ENCODE measurements at places on chromosomes 5 and 9. TPM values are rescaled to one million over a fixed set of nuclear protein-coding genes. Genes with fewer than 3 reads are reported as not detected.

MYMK gene
- not detected for total RNA-seq

TOPORS gene
- total RNA-seq: 20.7 TPM

- peaks cover 21% of the 10 kb centered on the region for H3K36me3 ChIP-seq
- no peaks in the 10 kb centered on the region for H3K27me3 ChIP-seq
- DNase-seq: no peak
- H3K27ac ChIP-seq: peak overlapping the region; percentile 93
Observed at GRCh38 chr9:128911529-128912035, 9.2 kb upstream of the PHYHD1 start.

DNA sequence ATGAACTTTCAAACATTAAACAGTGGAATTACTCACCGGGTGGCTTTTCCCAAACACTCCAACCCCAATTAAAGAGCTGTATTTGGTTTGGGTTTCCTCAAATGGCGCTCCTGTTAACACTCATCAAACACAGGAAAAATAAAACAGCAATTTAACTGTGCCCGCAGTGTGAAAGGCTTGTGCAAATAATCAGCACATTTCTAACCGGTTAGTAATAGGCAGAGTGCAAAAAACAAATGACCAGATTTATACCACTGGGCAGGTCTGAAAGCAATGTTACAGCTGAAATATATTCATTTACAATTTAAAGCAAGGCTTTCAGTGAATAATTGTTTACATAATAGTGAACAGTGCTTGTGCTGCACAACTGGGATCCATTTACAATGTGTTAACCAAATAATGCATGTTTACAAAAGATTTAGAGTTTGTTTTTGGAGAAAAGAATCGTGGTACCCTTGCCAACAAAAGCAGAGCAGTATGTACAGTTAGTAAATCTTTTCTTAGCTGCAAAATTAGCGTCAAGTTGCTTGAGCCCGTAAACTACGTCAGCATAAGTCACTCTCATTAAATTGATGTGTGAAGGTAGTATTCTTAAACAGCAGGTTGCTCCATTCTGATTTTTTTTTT is 662.9 kb upstream of the ZNF608 start:
- no peak for DNase-seq
- H3K27me3 ChIP-seq: no peaks in the 10 kb centered on the region
- no peak overlapping the region for H3K4me3 ChIP-seq
- H3K36me3 ChIP-seq: no peaks in the 10 kb centered on the region

IL5 gene
- not detected for total RNA-seq

DNM1 gene
- total RNA-seq: 38.0 TPM

GRCh38 chr5:10452768-10453331 is 11.2 kb downstream of the ROPN1L start:
- H3K4me3 ChIP-seq: no peak overlapping the region
- DNase-seq: no peak
- peaks cover 18% of the 10 kb centered on the region for H3K27me3 ChIP-seq
- H3K36me3 ChIP-seq: no peaks in the 10 kb centered on the region
- peaks cover 2% of the 10 kb centered on the region for H3K4me1 ChIP-seq

Data from progenitor cell of endocrine pancreas (in vitro differentiated cells).